Pancreas (tissue), 10 donors: ENCODE measurements at places on chromosomes 7 and 10. TPM values are rescaled to one million over a fixed set of nuclear protein-coding genes. Genes with fewer than 3 reads are reported as not detected.

DNA sequence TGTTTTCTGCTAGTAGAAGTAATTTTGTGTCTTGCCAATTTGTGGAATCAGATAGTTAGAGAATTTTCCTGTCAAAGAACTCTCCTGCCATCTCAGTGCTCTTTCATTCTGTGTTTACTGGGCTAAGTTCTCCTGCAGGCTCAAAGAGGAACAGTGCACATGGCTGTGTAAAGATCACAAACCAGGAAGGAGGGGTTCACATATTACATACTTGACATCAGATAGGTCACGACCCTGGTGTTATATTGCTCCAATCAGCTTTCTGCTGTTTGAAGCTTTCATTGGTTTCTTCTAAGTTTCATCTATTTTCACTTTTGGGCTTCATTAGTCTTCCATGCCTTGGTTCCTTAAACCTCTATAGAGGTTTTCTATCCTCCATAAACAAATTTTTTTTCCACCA is 13.5 kb upstream of the ELMO1 start:
- H3K27me3 ChIP-seq = no peaks in the 10 kb centered on the region
- H3K27ac ChIP-seq = no peak overlapping the region

DNA sequence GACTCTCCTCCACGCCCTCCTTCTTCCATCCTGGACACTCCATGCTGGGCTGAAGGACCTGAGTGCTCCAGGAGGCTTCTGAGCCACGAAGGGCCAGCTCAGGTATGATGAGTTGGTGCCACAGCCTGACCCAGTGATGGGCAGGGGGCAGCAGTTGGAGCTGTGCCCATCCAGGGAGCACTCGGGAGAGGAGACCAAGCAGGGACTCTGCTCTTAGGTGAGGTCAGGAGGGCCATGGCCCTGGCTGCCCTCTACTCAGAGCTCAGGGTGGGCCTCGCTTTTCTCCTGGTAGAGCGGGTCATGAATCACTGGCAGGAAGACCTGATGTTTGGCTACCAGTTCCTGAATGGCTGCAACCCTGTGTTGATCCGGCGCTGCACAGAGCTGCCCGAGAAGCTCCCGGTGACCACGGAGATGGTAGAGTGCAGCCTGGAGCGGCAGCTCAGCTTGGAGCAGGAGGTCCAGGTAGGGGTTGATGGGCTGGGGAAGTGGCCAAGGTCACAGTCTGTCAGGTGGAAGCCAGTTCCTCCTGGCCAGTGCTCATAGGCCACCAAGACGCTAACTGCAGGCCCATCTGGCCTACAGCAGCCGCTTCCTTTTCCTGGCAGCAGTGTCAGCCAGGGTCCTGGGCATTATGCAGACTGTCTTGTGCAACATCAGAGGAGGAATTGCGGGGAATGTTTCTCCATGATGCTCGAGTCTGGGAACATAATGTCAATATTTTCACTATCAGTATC is 50.8 kb downstream of the ALOX5 start:
- DNase-seq = no peak
- no peaks in the 10 kb centered on the region for H3K27me3 ChIP-seq

DNA sequence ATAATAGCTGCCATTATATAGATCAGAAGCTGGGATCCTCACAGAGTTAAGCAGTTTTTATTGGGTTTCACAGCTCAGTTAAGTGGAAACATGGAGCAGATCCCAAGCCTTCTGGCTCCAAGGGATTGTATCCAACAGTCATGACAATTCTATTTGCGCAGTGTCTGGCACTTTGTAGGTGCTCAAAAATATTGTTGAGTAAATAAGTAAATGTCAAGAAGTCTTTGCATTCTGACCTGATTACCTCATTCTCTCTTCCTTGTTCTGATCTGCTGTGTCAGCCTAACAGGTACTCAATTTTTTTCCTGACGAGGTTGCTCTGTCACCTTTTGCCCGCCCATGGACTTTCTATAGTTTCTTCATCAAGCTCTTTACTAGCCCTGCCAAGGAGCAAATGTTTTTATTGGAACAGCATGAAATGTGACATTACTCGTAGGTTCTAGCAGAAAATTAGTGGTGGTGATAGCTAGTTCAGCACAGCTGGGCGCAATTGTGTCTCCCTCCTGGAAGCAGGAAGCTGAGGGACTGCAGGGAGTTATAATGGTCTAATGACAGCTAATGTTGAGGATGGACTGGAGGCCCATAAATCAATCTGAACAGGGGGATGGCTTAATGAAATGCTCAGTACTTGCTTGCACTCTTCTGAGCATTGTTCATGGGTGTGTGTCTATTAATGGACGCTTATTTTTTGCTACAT is 680.2 kb downstream of the CCSER2 start:
- H3K4me1 ChIP-seq = peaks cover 21% of the 10 kb centered on the region
- no peak for DNase-seq
- H3K27me3 ChIP-seq = no peaks in the 10 kb centered on the region
- peak overlapping the region; percentile 57 for H3K27ac ChIP-seq
- H3K36me3 ChIP-seq = no peaks in the 10 kb centered on the region

- H3K27ac ChIP-seq = no peak overlapping the region
- DNase-seq = no peak
- no peaks in the 10 kb centered on the region for H3K36me3 ChIP-seq
- no peak overlapping the region for H3K4me3 ChIP-seq
Measured at GRCh38 chr7:117385363-117386109, 41.8 kb downstream of the ASZ1 start.

DNA sequence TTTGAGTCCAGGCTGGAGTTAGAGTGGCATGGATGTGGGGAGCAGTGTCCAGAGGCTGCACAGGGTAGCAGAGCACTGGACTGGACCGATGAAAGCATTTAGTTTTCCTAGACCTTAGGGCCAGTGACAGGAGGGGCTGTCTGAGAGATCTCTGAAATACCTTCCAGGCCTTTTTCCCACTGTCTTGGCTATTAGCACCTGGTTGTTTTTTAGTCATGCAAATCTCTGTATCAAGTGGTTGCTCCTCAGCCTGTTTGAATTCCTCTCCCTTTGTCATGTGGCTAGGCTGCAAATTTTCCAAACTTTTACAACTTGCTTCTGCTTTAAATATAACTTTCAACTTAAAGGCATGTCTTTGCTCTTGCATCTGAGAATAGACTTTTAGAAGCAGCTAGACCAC is 504.3 kb upstream of the VSTM2A start:
- no peak for DNase-seq
- H3K27ac ChIP-seq = no peak overlapping the region
- no peaks in the 10 kb centered on the region for H3K36me3 ChIP-seq
- H3K4me1 ChIP-seq = no peaks in the 10 kb centered on the region
- H3K27me3 ChIP-seq = no peaks in the 10 kb centered on the region
- H3K4me3 ChIP-seq = no peak overlapping the region

GSTK1 gene
- polyA plus RNA-seq = 164 TPM

- H3K27ac ChIP-seq = no peak overlapping the region
- H3K4me3 ChIP-seq = no peak overlapping the region
- no peak for DNase-seq
- no peaks in the 10 kb centered on the region for H3K36me3 ChIP-seq
- H3K27me3 ChIP-seq = no peaks in the 10 kb centered on the region
Measured at GRCh38 chr10:92544296-92544695, 29.6 kb downstream of the IDE start.

DNA sequence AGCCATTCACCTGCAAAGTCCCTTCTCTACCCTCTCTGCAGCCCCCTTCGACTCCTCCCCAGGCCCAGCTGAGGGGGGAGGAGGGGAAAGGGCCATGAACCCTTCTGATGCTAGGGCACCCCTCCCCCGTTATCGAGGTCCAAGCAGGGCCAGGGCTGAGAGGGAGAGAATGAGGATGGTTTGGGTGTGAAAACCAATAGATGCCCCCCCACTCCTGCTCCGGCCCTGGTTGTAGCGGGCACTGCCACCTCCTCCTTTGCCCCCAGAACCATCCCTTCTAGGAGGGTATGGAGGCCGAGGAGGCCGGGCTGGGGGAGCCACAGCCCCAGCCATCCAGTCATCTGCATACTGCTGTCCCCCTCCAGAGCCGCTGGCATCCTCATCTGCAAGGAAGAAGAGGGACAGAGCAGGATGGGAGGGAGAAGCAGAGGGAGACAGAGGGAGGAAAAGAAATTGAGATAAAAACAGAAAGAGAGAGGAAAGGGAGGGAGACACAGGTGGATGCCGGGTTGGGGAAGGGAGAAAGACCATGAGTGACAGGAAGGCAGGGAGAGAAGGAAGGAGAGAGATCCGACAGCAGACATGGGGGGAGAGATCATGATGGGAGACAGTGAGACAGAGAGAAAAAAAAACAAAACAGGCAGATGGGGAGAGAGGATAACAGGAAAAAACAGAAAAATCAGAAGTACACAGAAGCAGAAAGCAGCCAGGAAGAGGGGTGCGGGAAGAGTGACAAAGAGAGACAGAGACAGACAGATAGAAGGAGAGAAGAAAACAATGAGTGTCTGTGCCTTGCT is 1.9 kb upstream of the GAL3ST4 start:
- H3K4me3 ChIP-seq = no peak overlapping the region
- H3K4me1 ChIP-seq = no peaks in the 10 kb centered on the region

GRCh38 chr10:103077491-103078308 is 115.4 kb downstream of the NT5C2 start:
- H3K27me3 ChIP-seq = no peaks in the 10 kb centered on the region
- peaks cover 4% of the 10 kb centered on the region for H3K36me3 ChIP-seq
- DNase-seq = peak; percentile 45
- H3K27ac ChIP-seq = no peak overlapping the region

- H3K27me3 ChIP-seq = no peaks in the 10 kb centered on the region
- no peaks in the 10 kb centered on the region for H3K4me1 ChIP-seq
- H3K36me3 ChIP-seq = no peaks in the 10 kb centered on the region
- H3K4me3 ChIP-seq = no peak overlapping the region
- DNase-seq = no peak
Measured at GRCh38 chr10:62652114-62652513, 152.4 kb upstream of the ADO start.

- H3K27ac ChIP-seq = no peak overlapping the region
- H3K4me3 ChIP-seq = no peak overlapping the region
- H3K27me3 ChIP-seq = no peaks in the 10 kb centered on the region
- no peaks in the 10 kb centered on the region for H3K36me3 ChIP-seq
- H3K4me1 ChIP-seq = peaks cover 12% of the 10 kb centered on the region
Measured at GRCh38 chr10:22662733-22663330, 51.5 kb downstream of the PIP4K2A start.

OIT3 gene
- polyA plus RNA-seq = not detected

SEMA3A gene
- 0.40 TPM for polyA plus RNA-seq

SIRT1 gene
- polyA plus RNA-seq = 8.9 TPM

CLEC5A gene
- polyA plus RNA-seq = 0.30 TPM

DNA sequence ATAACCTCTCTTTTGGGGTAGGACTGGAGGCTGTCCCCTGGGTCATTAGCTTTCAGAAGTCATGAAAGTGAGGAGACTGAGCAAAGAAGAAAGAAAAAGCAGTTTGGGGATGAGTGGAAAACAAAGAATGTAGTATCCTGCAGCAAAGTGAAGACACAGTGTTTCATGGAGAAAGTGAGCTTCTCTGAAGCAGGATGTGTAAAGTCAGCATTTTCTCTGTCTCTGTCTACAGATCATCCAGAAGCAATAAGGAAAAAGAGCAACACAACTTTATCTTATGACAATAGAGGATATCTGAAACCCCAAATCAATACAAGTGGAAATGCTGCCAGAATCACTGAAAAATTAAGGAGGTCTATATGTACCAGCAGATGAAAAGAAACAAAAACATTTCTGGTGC is 28.4 kb upstream of the ZNF248 start:
- no peaks in the 10 kb centered on the region for H3K36me3 ChIP-seq
- no peak overlapping the region for H3K27ac ChIP-seq
- no peak for DNase-seq
- no peak overlapping the region for H3K4me3 ChIP-seq

PNLIPRP1 gene
- 3,212 TPM for polyA plus RNA-seq

DNA sequence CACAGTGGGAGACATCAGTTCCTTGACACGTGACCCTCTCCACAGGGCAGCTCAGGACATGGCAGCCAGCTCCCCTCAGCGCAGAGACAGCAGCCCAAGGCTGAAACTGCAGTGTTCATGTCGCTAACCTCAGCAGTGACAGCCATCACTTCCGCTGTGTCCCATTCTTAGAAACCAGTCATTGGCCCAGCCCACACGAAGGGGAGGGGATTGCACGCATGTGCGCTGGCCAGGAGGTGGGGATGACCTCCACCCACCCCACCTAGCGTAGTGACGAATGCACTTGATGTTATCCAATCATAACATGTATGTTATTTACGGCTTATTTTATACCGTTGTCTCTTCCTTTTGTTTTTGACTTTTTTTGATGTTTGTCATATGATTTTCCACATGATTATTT is 36.9 kb upstream of the EGFR start:
- H3K4me1 ChIP-seq = no peaks in the 10 kb centered on the region
- DNase-seq = no peak
- no peak overlapping the region for H3K27ac ChIP-seq
- no peaks in the 10 kb centered on the region for H3K36me3 ChIP-seq
- H3K4me3 ChIP-seq = no peak overlapping the region
- no peaks in the 10 kb centered on the region for H3K27me3 ChIP-seq

GRCh38 chr7:71900556-71900955 is 511.6 kb downstream of the CALN1 start:
- H3K27me3 ChIP-seq = no peaks in the 10 kb centered on the region
- no peaks in the 10 kb centered on the region for H3K36me3 ChIP-seq
- DNase-seq = no peak
- H3K4me1 ChIP-seq = no peaks in the 10 kb centered on the region

LAMTOR4 gene
- polyA plus RNA-seq = 209 TPM

GRCh38 chr10:47023237-47024045 is 112.2 kb downstream of the PTPN20 start:
- no peaks in the 10 kb centered on the region for H3K27me3 ChIP-seq
- DNase-seq = peak; percentile 5
- no peak overlapping the region for H3K4me3 ChIP-seq
- H3K36me3 ChIP-seq = no peaks in the 10 kb centered on the region
- H3K27ac ChIP-seq = no peak overlapping the region

DNA sequence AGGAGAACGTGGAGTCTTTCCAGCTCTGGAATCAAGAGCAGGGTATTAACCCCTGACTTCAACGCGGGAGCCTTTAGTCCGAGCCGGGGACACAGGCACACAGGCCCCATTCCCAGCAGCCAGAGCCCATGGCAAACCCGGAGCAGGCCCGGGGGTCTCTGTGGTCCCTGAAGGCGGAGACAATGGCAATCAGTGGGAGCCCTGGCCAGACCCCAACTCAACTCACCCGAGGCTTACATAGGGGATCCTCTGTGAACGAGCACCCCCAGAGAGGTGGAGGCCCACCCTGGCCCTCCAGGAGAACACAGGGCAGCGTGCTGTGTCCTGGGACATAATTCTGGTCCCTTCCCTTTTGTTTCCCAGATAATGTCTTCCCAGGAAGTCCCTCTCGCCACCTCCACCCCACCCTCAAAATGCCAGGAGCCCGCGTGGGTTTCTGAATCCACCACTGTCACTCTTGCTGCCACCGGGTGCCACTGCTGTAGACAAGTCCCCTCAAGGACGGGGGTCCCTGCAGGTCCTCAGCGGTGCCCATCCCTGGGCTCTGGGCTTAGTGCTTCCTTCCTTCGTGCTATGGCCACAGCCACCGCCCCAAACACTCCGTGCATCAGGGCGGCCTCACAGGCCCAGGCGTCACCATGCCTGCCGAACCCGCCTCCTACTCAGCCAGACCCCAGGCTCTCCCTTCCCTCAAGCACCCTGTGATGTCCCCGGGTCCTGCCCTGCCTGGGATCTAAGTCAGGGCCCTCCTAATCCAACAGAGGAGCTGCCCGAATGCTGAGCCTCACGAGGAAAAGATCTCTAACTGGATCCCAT is 28.6 kb upstream of the PPP2R2D start:
- H3K36me3 ChIP-seq = no peaks in the 10 kb centered on the region
- DNase-seq = no peak
- H3K27ac ChIP-seq = no peak overlapping the region
- no peaks in the 10 kb centered on the region for H3K4me1 ChIP-seq
- H3K27me3 ChIP-seq = no peaks in the 10 kb centered on the region
- H3K4me3 ChIP-seq = no peak overlapping the region
